ENCODE measurements at places on chromosomes 5 and 9.

DNA sequence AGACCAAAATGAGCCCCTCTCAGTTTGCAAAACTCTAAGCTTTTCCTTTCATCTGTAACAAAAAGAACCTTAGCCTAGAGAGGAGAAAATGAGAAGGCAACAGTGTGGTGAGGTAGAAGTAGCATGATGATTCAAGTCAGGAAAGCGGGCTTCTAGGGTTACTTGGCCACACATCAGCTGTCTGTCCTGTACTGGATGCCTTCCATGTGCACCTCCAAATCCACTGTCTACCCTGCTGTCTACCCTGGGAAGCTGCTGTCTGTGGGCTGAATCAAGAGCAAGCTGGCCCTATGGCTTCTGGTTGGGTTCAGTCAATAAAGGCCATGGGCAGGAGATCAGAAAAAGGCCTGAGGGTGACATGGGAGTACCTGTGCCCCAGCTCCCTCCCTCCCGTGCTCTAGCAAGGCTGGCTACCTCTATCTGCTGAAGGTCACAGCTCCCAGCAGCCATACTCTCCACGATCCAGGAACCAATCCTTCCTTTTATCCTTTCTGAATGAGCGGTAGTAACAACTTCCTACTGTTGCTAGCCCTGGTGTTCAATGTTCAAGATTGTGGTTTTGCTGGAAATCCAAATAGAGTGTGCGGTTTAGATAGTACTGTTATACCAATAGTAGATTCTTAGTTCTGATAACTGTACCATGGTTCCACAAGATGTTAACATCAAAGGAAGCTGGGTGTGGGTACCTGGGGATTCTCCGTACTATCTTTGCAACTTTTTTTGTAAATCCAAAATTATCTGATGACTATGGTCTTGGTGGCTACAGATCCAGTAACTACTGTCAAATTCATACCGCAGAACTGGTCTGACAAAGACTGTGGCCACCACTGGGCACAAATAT, 191.0 kb downstream of the ESM1 start:
- ATAC-seq: no peak

GRCh38 chr5:40762705-40763104, 6.9 kb upstream of the TTC33 start:
- ATAC-seq: no peak

DNA sequence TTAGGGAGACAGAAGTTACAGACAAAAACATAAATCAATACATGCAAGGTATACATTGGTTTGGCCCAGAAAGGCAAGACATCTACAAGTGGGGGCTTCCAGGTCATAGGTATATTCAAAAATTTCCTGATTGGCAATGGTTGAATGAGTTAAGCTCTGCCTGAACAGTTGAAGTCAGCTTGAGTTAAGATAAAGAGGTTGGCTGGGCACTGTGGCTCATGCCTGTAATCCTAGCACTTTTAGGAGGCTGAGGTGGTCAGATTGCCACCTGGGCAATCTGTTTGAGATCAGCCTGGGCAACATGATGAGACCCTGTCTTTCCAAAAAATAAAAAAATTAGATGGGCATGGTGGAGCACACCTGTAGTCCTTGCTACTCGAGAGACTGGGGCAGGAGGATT, 16.3 kb downstream of the TMC1 start:
- ATAC-seq: no peak

DNA sequence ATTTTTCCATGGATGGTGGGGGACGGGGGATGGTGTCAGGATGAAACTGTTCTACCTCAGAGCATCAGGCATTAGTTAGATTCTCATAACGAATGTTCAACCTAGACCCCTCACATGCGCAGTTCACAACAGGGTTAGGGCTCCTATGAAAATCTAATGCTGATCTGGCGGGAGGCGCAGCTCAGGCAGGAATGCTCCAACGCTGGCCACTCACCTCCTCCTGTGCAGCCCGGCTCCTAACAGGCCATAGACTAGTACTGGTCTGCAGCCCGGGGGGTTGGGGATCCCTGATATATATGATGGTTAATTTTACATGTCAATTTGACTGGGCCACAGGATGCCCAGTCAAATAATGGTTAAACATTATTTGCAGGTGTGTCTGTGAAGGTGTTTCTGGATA, 199.0 kb upstream of the NR4A3 start:
- ATAC-seq: no peak

- ATAC-seq: no peak
Measured at GRCh38 chr5:122908662-122909061, 63.2 kb downstream of the SNX24 start.
